Peyer's patch (tissue), 4 donors: ENCODE measurements at places on chromosomes 6 and 20. TPM values are rescaled to one million over a fixed set of nuclear protein-coding genes. Genes with fewer than 3 reads are reported as not detected.

- DNase-seq, result no peak
These were observed 190.8 kb downstream of the ANKRD60 start for GRCh38 chr20:58037631-58038030.

The PRPF6 gene
- total RNA-seq, result 49.6 TPM

The ZC2HC1B gene
- not detected for total RNA-seq

GRCh38 chr6:109305028-109305427 is 77.2 kb downstream of the CD164 start:
- no peak for DNase-seq

GRCh38 chr6:152154559-152155356 is 347.3 kb downstream of the ESR1 start:
- DNase-seq, result no peak

- DNase-seq, result no peak
These were observed 43.3 kb upstream of the CHRNA4 start for GRCh38 chr20:63404129-63405085.

DNA sequence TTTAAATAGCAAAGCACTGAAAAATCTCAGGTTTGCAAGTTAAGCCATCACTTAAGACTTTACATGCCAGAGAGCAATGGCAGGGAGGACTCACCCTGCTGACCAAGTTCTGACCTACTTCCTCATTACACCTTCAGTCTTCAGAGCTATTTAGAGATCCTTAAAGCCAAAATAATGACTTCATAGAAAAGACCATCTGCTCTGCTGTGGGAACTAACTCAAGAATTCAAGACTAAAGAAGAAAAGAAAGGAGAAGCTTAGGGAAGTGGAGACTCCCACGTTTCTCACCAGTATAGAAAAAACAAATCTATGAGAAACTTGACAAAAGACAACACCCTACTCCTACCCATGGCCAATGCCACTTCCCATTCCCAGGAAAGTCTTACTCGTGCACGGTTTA is 28.6 kb downstream of the XPO5 start:
- DNase-seq, result no peak

- no peak for DNase-seq
These were observed 21.9 kb downstream of the BTBD9 start for GRCh38 chr6:38617856-38618255.

- no peak for DNase-seq
These were observed 25.7 kb upstream of the BTBD3 start for GRCh38 chr20:11891776-11892545.

The CASS4 gene
- 0.70 TPM for total RNA-seq

DNA sequence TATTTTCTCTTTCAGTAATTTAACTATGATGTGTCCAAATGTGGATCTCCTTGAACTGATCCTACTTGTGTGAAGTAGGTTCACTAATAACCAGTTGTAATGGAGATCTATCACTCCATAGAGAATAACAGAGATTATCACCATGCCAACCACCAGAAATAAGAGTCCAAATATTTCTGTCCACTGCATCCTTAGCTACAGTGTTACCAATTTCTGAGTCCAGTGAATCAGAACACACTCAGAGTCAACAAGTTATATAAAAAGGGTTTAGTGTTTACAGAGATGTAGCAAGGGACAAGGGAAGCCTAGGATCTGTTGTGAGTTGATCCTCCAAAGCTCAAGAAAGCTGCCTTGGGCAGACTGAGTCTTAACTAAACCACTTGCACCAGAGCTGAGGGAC is 882.8 kb downstream of the TBC1D32 start:
- DNase-seq, result no peak

- no peak for DNase-seq
These were observed 12.1 kb upstream of the SRC start for GRCh38 chr20:37333848-37334318.

GRCh38 chr6:111533087-111533784 is 50.2 kb upstream of the REV3L start:
- no peak for DNase-seq

The ZFP57 gene
- not detected for total RNA-seq

The SLC35F1 gene
- not detected for total RNA-seq

The SCAND1 gene
- total RNA-seq, result 133 TPM

The TMEM30A gene
- 38.2 TPM for total RNA-seq

- DNase-seq, result no peak
These were observed 632.7 kb upstream of the ID4 start for GRCh38 chr6:19204445-19204844.

The PGC gene
- total RNA-seq, result not detected

The OLIG3 gene
- not detected for total RNA-seq

The HUS1B gene
- total RNA-seq, result 3.1 TPM

The CGA gene
- not detected for total RNA-seq

GRCh38 chr6:32112431-32112980 is 3.4 kb upstream of the TNXB start:
- DNase-seq, result no peak

The ERVFRD-1 gene
- not detected for total RNA-seq

DNA sequence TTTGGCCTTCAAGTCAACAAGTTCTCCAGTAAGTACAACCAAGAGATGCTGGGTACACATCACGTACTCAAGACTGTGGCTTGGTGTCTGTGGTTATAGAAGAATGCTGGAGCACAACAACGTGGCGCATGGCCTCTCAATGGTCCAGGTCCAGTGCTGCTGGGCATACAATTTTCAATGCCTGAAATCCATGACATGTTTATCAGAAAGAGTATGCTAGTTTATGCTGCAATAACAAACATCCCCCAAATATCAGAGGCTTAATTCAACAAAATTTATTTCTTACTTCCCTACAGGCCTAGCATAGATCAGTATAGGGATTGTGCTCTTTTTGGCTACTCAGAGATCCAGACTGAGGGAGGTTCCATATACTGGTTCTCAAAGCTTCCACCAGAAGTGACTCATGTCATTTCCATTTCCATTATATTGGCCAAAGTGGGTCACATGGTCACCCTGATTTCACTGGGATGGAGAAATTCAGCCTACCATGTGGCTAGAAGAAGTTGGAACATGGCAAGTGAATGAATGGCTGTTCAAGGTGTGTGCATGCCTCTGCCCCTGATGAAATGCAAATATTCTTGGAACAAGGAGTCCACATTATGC is 33.3 kb upstream of the KIF16B start:
- DNase-seq, result no peak

GRCh38 chr6:122028933-122029522 is 370.4 kb upstream of the HSF2 start:
- DNase-seq, result no peak

- DNase-seq, result no peak
These were observed 11.0 kb downstream of the ENTPD6 start for GRCh38 chr20:25206548-25206947.

The SNAI1 gene
- total RNA-seq, result 1.1 TPM

DNA sequence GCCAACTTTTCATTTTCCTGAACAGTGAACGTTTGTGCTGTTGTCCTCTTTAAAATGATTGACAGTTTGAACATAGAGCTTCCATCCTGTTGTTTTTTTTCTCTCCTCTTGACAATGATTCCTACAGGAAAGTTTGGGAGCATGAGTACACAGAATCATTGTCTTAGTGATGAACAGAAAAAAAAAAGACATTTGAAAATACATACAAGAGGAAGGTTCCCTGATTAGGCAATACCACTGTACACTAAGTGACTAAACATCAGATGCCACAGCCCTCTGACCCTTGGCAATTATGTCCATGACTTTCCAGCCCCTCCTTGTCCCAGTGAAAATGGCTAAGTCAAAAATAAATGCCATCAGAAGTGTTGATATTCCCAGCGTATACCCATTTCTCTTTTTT is 71.5 kb downstream of the RTN4IP1 start:
- DNase-seq, result no peak

DNA sequence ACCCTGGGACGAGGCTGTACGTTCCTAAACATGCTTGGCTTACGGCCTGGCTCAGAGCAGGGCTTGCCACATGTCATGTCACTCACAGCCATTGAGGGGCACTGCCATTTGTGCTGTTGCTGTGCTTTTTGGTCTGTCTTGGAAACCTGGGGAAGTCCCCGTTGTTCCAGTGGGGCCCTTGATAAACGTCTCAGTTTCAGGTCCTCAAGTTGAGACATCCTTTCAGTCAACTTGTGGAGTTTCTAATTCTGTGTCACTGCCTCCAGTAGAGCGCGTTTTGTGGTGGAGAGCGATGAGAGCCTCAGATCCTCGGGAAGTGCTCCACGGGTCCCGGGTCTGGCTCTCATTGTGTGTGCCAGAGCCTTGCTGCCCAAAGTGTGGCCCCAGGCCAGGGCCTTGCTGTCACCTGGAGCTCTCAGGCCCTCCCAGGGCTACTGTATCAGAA is 43.0 kb upstream of the CCR6 start:
- DNase-seq, result no peak

DNA sequence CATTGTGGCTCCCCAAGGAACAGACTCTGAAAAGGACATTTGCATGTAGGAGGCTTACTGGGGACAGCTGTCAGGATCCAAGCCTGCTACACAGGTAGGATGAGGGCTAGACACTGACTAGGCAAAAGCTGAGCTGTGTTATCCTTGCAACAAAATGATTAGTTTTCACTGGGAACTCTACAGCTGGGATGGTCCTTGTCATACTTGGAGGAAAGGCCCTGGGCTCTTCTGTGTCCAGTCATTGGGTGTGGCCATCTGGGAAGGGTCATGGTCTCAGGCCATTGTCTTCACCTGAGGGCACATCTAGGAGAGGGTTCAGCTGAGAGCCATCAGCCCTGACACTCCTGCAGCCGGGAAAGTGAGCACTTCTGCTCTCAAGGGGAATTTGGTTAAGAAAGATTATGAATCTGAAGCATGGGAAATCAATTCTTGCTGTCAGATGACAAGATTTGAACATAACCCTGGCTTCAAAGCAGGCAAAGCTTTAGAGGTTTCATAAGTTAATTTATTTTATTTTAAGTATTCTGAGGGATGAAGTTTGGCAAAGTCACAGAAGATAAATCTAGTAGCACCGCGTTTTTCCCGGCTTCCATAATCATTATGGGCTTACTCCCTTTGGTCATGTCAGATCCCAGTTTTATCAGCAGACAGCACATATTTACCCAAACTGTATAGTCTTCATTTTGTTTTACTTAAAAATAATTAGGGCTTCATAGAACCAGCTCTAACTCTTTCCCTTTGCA is 78.4 kb upstream of the SLC22A23 start:
- DNase-seq, result no peak

DNA sequence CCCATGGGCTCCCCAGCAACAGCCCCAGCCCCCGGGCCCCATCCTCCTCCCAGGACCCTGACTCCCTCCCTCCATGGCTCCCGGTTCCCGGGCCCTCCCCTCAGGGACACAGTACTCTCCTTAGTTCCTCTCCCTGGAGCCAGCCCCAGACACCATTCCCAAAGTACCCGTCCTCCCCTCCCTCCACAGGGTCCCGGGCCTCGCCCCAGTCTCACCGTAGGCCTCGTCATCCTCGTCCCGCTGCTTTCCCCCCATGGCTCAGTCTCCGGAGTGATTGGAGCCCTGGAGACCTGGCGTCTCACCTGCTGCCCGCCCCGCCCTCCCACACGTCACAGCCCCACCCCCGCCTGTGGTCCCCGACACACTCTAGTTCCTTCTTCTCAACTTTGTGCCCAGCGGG is at the start of gene SLC44A4:
TSS of gene SLC44A4 (minus strand) at position 272 of the 400 bp plus-strand sequence. CDS start at position 255, 17 bp downstream.
- peak; percentile 73 for DNase-seq

GRCh38 chr6:148440877-148441453 is 98.3 kb downstream of the SASH1 start:
- DNase-seq, result no peak

DNA sequence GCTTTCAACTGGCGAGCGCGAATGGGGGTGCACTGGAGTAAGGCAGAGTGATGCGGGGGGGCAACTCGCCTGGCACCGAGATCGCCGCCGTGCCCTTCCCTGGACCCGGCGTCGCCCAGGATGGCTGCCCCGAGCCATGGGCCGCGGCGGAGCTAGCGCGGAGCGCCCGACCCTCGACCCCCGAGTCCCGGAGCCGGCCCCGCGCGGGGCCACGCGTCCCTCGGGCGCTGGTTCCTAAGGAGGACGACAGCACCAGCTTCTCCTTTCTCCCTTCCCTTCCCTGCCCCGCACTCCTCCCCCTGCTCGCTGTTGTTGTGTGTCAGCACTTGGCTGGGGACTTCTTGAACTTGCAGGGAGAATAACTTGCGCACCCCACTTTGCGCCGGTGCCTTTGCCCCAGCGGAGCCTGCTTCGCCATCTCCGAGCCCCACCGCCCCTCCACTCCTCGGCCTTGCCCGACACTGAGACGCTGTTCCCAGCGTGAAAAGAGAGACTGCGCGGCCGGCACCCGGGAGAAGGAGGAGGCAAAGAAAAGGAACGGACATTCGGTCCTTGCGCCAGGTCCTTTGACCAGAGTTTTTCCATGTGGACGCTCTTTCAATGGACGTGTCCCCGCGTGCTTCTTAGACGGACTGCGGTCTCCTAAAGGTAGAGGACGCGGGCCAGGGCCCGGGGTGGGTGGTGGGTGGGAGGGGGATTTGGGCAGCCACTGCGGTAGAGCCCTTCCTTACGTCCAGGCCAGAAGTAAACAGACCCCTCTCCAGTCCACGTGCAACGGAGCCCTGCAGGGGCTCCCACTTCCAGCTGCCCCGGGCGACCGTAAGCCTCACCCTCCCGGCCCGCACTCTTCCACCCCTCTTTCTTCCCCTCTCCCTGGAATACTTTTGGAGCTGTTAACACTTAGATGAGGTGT is 998 bp downstream of the BMP2 start:
- peak; percentile 68 for DNase-seq

DNA sequence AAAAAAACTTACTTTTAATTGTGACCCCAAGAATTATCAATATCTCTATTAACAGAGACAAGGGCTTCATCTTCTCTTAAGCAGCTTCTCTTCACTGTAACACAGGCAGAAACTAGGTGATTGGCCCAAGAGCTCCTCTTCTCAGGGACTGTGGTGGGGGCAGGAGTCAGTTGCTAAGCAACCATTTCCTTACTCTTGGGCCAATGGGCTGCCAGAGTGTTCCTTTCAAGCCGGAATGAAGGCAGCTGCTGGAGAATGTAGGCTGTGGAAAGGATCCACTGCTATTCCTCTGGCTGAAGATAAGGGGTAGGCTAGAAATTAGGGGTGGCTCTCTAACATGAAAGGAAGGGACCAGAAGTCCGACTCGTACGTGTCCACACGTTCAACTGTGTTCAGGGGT is at the start of gene SEL1L2:
TSS of gene SEL1L2 (minus strand) at position 150 of the 400 bp plus-strand sequence. CDS start at position 70, 80 bp downstream.
- DNase-seq, result no peak

The METTL24 gene
- total RNA-seq, result 11.2 TPM
